GM13977 (cell line): ENCODE measurements at places on chromosomes 12 and 14.
A peak's percentile ranks its signal among the peaks of the same experiment; 100 is the strongest.

DNA sequence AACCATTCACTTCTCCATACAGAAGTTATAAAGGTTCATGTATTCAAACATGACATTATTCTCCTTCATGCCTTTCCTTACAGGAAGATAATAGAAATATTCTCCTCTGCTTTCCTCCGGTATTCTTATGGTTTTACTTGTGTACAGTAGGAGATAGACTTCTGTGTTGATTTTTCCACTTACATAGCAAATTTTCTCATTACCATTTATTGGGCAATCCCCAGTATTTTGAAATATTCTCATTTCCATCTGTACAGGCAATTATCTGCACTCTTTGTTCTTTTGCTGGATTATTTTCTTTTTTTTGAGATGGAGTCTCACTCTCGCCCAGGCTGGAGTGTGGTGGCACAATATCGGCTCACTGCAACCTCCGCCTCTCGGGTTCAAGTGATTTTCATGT lies 11.0 kb downstream of the PXMP2 start:
- no peak for DNase-seq

DNA sequence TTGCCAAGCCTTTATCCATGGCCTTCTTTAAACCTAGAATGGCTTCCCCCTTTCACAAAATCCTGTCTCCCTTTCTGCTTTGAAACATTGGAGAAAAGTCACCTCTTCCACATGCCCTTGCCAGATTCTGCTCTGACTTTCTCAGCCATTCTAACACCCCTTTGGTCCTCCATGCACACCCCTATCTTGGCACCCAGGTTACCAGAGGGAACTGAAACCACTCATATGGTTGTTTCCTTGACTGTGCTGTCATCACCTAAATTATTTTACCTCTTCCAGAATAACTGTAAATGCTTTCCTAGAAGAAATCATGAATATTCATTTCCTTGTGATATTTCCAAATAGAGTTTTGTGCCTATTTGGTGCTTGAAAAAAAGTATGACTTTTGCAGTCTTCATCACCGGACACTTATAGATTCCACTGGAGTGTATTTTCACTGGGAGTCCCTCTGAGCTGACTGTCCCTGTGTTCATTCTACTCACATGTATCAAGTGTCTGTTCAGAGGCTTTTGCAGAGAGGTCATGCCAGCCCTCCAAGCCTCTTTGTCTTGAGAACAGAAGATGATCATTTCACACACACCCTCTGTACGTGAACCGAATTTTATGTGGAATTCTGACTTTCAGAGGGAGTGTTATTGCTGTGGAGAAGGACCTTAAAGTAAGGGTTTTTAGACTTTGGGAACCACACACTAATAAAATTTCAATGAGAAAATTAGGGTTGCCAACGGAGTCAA lies 74.1 kb downstream of the PLXNC1 start:
- no peak for DNase-seq

DNA sequence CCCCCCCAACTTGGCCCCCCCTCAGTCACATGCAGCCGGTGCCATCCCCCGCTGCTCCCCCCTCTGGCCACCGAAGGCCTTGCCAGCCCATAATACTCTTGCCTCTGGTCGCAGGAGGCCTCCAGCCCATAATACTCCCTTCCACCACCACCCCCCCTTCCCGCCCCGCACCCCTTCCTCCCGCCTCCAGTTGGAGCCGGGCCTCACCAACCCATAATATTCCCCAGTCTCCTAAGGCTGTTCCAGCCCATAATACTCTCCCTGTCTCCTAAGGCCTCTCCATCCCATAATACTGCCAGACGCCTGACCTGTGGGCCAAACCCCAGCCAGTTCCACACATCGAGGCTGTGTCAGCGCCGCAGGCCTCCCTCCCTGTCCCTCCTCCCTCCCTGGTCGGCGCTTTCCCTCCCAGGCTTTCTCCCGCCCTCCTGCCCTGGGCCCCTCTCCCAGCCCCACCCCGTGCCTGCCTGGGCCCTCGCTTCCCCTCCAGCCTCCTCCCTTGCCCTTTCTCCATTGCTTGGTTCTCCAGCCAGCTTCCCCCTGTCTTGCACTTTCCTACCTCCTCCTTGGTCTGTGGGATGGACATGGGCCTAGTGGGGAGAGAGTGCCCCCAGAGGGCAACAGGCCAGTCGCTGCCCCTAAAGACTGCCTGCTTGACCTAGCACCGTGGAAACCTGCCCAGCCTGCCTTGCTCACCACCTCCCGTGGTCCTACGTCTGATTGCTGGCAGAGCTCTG lies 6.8 kb upstream of the CHD4 start:
- DNase-seq = peak; percentile 71

DNA sequence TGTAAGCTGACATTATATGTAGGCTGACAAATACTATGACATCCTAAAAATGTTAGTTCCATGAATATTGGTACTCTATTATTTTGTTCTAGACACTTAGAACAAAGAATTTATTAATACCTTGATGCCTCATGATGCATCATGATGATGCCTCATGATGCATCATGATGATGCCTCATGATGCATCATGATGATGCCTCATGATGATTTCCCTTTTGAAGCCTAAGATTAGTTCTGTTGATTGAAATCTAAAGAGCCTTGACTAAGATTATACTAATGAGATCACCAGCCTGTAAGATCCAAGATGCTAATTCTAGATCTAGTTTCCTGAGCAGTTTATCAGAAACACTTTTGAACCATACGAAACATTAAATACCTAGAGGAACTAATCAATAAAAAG lies 4.6 kb upstream of the CEP128 start:
- DNase-seq = no peak

GRCh38 chr14:61661471-61662400 lies 33.6 kb upstream of the HIF1A start:
- DNase-seq = peak; percentile 21

- DNase-seq = no peak
Observed at GRCh38 chr14:69040353-69040752, 61.3 kb upstream of the ACTN1 start.

- no peak for DNase-seq
Observed at GRCh38 chr12:109827566-109828550, 5.3 kb downstream of the TRPV4 start.

GRCh38 chr12:100185361-100185894 lies 15.2 kb upstream of the ACTR6 start:
- DNase-seq = no peak

DNA sequence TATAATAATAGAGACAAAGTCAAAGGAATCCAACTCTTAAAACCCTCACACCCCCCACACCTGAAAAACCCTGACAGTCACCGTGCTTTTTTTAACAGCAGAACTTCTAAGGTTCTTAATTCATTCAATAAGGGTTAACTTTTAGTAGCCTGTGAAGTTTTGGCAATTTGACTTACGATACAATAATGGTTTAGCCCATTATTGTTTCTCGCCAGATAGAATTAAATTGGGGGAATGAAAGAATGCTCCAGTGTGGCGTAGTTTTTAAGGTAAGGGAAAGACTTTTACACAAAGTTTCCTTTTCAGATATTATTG lies 604 bp upstream of the MAGOHB start:
- DNase-seq = no peak

DNA sequence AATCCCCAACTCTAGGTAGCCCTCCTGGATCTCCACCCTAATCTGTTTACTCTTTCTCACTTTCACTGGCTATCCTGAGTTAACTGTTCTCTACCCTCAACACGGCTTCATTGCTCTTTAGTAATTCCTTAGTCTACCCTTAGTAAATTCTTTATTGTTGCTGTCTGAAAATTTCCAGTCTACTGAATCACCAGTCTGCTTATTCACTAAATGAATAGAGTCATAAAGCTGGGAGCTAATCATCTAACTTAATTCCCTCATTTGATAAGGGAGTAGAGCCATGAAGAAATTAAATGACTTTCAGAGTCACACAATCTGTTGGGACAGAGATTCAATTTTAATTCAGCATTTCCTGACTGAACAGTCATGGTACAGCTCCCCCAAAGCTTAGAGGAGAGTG lies 36.5 kb downstream of the YEATS4 start:
- no peak for DNase-seq

DNA sequence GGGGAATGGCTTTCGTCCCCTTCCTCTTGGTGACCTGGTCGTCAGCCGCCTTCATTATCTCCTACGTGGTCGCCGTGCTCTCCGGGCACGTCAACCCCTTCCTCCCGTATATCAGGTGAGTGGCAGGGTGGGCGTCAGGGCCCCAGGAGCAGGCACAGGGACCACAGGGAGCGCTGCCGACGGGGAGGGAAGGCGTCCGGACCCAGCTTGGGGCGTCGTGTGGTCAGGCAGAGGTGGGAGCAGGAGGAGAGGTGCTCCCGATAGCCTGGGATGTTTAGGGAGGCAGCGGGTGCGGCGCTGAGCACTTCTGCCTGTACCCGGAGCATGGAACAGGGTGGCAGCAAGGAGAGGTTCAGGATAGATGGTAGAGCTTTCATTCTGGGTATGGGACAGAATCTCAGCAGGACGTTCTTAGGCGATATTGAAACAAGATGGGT lies 444 bp downstream of the DRAM1 start:
- DNase-seq = peak; percentile 30

DNA sequence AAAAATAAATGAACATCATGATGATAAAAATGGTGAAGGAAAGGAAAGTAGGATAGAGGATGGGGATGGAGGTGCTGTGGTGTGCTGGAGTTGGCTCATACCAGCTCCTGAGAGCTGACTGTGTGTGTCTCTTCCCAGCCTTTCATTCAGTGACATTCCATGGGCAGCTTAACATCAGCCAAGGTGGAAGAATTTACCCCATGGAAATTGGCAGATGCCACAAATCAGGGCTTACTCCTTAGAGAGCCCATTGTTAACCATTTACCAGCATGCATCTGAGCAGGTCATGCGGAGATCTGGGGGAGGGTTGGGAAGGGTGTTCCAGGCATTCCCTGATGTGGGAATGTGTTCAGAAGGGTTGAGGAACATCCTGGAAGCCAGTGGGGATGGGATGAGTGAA lies 164.7 kb upstream of the MYL2 start:
- DNase-seq = no peak

- DNase-seq = no peak
Observed at GRCh38 chr14:77305696-77306095, 15.0 kb downstream of the POMT2 start.

GRCh38 chr14:98946940-98947339 lies 325.1 kb downstream of the BCL11B start:
- no peak for DNase-seq

DNA sequence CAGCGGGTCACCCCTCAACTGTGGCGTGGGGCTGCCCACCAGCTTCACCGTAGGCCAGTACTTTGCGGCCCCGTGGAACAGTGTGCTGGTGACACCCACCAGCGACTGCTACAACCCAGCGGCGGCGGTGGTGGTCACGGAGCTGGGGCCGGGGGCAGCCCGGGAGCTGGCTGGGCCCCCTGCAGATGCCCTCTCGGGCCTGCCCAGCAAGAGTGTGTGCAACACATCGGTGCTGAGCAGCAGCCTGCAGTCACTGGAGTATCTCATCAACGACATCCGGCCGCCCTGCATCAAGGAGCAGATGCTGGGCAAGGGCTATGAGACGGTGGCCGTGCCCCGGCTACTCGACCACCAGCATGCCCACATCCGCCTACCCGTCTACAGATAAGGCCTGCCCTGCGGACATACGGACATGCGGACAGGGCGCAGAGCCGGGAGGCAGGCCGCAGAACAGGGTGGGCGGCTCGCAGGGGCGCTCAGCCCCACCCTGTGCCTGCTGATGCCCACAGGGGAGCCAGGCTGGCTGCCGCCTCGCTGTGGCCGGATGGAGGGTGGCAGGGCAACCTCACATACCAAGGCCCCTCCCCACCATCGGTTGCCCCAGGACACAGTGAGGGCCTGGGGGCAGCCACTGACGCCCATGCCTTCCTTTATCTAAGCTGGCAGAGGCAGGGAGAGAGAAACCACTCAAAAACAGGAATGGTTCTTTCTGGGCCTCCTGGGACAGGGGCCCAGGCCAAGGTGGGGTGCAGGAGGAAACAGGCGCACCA lies 55.5 kb downstream of the FAM222A start:
- no peak for DNase-seq

DNA sequence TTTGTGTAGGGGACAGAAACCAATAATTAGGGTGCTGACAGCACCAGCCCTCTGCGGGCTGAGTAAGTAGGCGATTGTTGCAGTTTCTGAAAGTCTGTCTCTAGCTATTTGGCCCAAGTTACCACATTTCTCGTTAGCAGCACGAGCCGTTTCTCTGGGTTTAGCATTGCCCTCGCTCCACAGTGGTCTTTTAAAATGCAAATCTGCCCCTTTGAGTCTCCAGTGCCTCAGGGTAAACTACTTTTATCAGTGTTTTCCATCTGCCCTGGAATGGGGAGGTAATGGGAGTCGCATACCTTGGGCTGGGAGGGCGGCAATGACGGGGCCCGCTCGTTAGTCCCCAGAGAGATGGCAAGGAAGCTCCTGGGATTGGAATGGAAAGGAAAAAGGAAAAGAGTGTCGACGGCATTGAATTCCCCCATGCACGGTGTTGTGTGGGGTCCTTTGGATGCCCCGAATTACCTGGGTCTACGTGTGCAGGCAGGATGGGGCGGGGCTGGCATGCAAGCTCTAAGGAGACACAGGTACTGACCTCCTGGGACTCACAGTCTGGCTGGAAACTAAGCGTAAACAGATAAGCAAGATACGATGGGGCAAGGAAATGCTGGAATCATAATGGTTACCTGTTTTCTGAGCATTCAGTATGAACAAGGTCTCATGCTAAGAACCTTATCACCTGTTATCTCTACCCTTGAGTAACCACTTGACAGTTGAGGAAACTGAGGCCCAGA lies 131.8 kb upstream of the MAP1LC3B2 start:
- no peak for DNase-seq

GRCh38 chr12:31496257-31496656 lies 94.7 kb downstream of the DENND5B start:
- no peak for DNase-seq

DNA sequence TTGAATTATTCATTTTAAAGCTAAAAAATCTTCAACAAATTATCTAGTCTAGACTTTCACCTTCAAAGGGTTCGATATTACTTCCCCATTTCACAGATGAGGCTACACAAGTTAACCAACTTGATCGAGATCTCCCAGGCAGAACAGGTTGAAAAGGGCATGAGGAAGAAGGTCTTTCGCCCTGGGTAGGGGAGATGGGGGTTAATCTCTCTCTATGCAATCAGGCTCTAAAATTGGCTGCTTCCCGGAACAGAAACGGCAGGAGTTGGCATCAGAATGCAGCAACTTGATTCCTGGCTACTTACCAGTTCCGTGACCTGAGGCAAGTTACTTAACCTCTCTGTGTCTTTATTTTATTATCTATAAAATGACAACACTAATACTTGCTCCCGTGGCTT lies 2.4 kb upstream of the CISTR start:
- DNase-seq = no peak

DNA sequence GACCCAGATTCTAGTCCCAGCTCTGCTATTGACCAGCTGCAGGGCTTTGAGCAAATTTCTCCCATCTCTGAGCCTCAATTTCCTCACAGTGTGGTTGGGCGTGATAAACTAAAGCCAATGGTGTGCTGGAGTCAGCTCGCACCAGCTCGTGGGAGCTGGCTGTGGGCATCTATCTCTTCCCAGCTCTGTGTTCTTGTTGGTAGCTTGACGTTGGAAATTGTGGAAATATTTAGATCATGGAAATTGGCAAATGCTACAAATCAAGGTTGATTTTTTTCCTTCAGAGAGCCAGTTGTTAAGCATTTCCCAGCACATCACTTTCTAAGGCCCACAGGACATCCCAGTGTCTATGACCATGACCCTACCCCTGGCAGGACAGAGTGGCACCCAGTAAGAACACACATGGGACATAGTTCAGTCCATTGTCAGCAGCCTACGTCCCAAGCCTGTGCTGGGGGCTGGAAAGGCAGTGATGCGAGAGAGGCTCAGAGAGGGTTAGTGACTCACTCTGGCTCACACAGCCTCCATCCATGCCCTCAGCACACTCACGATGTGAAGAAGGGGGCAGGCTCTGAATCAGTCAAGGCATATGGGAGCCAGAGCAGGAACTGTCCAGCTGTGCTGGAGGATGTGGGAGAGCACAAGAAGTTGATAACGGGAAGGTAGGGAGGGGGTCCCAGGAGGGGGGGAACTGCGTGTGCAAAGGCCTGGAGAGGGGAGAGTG lies 77.6 kb downstream of the LGMN start:
- no peak for DNase-seq
